ENCODE measurements at places on chromosomes 2 and 18.

GRCh38 chr2:129062146-129062912 is 743.7 kb upstream of the HS6ST1 start:
- DNase-seq: no peak

GRCh38 chr18:45666520-45666919 is 51.2 kb downstream of the SLC14A2 start:
- DNase-seq: no peak

DNA sequence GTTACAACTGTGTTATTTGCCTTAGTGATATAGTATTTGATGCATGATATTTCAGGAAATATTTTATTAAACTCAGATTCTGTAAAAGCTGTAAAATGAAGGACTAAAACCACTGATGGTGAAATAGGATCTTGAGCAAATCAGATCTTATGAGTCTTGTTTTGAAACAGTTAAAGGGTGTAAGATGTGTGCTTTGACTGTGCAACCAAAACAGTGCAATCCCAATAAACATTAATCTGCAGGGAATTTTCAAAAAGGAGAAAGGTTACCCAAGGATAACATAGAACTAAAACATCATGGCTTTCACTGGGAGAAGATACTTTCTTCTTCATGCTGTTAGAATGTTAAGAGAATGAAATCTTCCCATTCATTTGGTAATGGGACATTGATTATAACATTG is 378.7 kb downstream of the PARD3B start:
- no peak for DNase-seq

DNA sequence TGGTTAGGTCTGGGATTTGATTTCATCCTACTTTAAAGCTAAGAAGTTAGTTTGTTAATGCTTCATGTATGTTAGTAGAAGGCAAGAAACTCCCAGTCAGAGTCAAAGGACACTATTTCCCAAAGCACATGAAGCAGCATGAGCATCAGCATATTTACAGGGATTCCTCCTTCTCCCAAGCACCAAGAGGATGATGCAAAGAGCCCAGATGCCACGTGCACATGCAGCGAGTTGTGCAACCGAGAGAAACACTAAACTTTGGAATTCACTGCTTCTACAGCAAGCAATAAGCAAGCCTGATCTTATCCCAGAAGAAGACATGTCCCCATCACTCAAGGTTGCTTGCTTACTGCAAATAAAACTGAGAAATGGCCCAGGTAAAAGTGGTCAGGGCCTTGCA is 32.5 kb downstream of the CPO start:
- DNase-seq: no peak

GRCh38 chr2:149540138-149540537 is 47.4 kb downstream of the MMADHC start:
- DNase-seq: no peak

DNA sequence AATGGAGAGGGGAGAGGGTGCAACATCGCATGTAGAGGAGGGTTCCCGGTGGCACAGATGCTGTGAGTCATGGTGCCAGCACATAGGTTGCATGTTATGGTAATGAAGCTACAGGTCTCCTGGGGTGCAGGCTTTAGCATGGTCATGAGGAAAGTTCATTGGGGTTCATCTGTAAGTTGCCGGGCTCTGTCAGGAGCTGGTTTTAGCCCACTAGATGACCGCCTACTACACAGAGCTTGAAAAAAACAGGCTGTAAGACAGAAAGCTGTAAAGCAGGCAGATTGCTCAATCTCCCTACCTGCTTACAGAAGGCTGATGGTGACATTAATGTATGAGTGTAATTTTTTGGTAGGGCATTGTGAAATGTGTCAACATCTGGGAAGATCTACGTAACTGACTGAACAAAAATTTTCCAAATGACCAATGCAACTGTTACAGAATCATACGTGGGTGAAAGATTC is 23.9 kb downstream of the DYSF start:
- no peak for DNase-seq

DNA sequence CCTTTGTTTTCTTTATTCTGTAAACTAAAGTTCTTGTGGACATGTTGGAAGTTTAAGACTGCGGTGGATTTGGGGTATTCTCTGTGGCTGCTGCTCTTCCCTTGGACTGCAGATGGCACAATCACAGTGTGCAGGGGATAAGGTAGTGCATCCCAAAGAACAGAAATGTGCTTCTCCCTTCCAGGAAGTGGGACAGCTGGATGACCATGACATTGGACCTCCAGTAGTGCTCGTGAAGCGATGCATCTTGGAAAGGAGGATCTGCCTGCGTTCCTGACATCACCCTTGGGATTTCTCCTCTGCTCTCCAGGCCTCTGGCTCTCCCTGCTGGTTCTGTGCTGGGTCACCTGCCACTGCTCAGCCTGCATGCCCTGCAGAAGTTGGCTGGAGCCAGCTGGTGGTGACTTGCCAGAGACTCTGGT is 109.9 kb downstream of the SLC4A3 start:
- DNase-seq: no peak

GRCh38 chr2:58866040-58866439 is 624.9 kb upstream of the FANCL start:
- peak; percentile 54 for DNase-seq

- no peak for DNase-seq
These were observed 425.9 kb upstream of the SLC8A1 start for GRCh38 chr2:40877734-40878288.

- DNase-seq: no peak
These were observed 76.8 kb downstream of the CALCRL start for GRCh38 chr2:187371221-187371620.

DNA sequence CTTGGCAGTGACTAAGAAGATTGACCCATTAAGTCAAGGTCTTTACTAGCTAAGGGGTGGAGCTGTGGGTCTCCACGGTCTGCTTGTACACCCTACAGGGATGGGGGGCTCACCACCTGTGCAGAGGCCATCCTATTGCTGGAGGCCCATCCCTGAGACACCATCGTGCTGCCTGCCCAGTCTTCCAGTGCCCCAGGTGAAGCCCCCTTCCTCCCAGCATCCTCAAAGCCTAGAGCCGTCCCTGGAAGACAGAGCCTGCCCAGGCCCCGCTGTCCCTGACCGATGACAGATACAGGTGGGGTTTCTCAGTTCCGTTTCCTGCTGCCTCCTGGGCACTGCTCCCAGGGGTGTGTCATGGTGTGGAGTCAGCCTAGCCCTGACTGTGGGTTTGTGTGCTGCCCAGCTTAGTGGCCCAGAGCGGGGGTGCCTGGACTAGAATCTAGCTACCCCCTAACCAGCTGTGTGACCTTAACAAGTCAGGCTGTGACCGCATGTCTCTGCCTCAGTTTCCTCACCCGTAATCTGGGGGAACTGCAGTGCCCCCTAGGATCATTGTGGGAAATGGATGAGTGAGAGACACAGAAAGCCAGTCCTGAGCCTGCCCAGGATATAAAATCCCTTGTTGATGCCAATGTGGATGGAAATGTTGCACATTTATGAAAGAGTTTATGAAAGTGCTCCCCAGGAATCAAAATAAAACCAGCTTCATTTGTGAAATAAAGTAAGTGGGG is 2.0 kb downstream of the OTOS start:
- DNase-seq: no peak

GRCh38 chr2:69565431-69565839 is 78.1 kb downstream of the AAK1 start:
- peak; percentile 17 for DNase-seq

- DNase-seq: no peak
These were observed 132.5 kb upstream of the SLC8A1 start for GRCh38 chr2:40584432-40584831.

- DNase-seq: no peak
These were observed 116.5 kb upstream of the SERTAD2 start for GRCh38 chr2:64770137-64770780.

DNA sequence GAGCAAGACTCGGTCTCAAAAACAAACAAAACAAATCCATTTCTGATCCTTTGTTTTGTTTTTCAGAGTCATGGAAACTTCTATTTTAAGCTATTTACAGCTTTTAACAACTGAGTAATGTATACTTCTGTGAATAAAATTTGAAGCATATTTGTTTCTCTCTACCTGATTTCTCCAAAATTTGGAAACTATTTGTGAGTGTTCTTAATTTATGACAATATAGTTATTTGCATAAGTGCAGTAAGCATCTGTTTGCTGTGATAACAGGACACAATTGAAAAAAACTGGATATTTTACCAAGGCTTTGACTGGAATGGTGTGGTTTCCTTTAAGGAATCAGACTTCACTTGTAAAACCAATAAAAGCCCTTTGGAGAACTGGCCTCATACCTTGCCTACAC is 53.3 kb upstream of the GULP1 start:
- DNase-seq: no peak

DNA sequence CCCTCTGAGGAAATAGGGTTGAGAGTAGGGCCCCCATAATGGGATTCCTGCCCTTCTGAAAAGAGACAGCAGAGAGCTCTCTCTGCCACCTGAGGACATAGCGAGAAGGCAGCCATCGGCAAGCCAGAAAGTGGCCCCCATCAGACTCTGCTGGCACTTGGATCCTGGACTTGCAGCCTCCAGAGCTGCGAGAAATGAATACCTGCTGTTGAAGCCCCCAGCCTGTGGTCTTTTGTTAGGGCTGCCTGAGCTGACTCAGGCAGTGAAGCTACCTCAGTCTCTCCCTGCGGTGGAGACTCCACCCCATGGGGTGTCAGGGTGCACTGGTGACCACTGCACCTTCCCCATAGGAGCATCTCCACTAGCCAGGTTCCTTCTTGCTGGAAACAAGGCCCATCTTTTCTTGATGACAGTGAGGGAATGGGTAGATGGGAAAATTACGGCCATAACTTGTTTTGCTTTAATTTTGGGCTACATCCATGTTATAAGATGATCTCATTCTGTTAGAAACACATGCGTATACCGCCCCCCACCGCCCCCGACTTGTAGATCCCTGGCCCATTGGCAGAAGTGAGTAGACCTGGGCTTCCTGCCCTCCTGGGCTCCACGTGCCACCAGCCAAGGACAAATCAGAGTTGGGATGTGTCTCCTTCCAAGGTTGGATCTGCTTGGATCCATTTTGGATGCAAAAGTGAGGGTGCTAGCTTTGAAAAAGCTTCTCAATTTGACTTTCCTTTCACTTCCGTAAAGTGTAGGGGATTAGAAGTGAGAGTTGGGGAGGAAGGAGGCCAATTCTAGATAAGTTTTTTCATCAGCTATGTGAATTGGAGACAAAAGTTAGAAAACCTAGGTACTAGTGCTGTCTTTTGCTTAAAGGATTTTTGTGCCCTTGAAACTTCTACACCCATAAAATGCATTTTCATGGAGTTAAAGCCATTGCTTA is 42.9 kb downstream of the NCK2 start:
- no peak for DNase-seq

DNA sequence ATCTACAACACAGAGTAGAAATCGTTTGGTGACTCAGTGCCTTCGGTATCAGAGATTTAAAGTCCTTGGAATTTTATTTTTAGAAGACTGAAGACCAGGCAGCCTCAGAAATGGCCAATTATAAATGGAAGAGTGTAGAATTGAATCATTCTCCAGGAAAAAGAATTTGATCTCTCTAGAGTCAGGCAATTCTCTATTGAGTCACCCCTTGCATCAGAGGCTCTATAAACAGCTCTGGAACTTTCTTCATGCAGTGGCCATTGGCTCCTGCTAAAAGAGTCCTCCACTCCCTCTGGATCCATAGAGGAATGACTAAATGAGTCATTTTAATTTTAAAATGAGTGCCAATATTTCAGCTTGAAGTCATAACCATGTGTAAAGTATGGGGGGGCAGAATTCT is 816.2 kb downstream of the TDRD15 start:
- DNase-seq: no peak

DNA sequence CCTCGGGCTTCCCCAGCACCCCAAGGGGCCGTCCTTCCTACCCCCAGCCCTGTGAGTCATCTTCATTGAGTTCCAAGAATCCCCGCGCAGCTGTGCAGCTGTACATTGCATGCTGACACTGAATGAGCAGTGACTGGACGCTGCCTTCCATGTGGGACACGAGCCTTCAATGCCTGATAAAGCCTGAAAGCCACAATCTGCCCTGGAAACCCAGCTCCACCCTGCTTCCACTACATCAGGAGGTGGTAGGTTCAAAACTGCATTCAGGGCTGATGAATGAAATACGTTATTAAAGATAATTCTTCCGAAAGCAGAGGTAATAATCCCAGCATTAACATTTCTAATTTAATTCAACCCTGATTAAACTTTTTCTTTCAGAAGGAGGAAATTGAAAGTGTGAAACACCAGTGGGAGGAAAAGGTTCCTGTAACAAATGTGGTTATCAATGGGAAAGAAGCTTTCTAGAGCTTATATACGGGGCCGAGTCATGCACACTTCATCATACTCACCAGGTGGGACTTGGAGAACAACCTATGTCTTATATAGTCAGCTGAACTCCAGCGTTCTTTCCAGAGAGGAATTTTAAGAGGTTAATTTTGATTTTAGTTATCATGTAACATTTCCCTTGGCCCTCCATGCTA is 360.1 kb downstream of the LPIN1 start:
- DNase-seq: no peak

DNA sequence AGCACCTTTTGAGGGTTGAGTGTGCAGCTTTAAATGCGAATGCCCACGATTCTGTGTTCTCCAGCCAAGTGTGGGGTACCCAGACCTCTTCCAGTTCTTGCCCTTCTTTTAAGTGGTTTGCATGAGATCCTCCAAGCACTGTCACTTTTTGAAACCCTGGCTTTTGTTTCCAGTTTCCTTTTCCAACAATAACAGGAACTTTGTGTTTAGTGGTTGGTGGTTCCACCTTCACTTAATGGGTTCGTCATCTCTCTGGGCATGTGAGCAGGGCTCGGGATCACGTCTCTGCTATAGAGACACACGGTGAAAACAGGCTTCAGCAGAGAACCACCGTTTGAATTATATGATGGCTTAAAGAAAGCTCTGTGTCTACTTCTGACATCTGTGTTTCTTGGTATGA is 197.6 kb downstream of the LDLRAD4 start:
- DNase-seq: no peak

DNA sequence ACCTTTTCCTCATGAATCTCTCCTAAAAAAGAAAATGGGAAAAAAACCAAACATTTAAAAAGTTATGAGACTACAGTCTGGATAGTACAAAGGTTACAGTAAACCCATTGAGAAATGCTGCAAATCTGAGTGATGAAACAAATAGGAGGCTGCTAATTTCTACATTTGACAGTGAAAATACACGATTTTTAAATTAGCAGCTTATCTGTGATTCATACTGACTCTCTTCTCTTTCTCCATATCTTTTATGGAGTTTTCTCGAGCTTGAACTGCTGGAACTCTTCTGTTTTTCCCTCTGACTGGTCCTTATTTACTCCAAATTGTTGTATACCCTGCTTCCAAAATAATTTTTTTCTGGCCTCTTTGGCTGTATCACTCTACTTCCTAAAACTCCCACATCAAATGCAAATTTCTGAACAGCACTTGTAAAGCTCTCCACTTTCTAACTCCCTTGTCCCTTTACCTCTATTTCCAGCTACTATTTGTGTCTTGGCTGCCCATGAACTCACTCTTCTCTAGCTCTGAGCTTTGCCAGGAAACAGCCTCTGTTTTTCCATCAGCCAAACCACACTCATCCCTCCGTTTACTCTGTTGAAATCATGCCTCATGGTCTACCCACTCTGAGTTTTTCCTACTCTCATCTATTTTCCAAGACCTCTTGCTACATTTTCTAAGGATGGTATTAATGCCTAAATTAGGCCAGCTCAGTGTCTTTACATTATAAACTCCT is 73.7 kb downstream of the RBMS1 start:
- no peak for DNase-seq

- no peak for DNase-seq
These were observed 40.5 kb upstream of the TXNDC2 start for GRCh38 chr18:9845256-9845655.
